Stimulated activated CD8-positive, alpha-beta memory T cell treated with anti-CD3 and anti-CD28 coated beads, Interleukin-4, amount 100 ng/mL, for 48 hours (primary cell): ENCODE measurements at places on chromosomes 16 and 17.
A peak's percentile ranks its signal among the peaks of the same experiment; 100 is the strongest.

DNA sequence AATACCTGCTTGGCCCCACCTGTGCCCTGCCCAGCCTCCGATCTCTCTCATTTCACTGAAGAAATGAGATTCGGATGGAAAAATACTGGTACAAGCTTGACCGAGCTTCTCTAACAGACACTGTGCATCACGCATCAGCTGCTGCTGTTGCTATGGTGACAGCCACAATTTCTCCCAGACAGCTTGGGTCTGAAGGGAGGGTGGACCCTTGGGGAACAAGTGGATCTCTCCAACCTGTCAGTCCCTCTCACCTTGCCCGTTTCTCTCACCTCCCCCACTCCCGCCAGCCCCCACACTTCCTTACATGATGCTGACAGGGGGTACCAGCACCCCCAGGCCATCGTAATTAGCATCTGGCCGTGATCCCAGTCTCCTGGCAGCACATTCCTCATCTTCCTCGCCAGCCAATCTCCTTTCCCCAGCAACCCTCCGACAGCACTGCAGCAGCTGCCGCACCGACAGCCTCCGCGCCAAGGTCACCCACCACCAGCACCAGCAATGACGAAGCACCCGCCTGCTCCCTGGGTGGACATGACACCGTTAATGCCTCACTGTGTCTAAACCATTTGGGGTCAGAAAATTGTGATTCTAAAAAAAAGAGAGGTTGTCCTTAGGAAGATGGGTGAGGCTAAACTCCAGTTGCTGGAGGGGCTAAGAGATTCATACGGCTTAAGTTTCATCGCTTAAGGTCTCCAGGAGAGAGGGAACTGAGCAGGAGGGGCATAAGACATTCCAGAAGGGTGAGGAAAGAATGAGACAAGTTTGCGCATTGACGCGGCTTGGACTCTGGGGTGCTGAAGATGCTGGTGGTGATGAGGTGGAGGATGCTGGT is 58.6 kb upstream of the TNRC6A start:
- peak; percentile 38 for DNase-seq

GRCh38 chr16:27363797-27364196 is 38.2 kb upstream of the IL21R start:
- DNase-seq: no peak

GRCh38 chr16:6207124-6207523 is 1109.5 kb upstream of the EEF2KMT start:
- no peak for DNase-seq

DNA sequence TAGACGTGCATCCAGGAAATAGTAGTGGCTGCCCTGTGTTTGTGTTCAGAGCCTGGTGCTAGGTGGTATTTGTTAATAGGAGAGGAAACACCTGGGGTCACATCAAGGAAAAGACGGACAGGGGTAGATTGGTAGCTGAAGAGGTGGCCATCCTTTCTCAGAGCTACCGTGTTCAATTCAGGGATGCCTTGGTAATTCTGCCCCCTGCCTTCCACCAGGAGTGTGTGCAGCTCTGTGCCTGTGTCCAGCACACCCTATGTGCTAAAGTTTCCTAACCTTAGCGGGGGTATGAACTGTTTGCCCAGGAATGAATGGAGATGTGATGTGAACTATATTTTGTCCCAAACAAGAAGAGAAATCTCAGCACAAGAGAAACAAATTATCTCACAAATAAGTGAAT is 174.1 kb upstream of the MPHOSPH6 start:
- DNase-seq: no peak

GRCh38 chr17:32584792-32585191 is 98.0 kb downstream of the CDK5R1 start:
- DNase-seq: no peak

GRCh38 chr17:74393346-74393942 is 26.1 kb downstream of the GPR142 start:
- no peak for DNase-seq

GRCh38 chr16:15457958-15458357 is 23.6 kb downstream of the BMERB1 start:
- no peak for DNase-seq

DNA sequence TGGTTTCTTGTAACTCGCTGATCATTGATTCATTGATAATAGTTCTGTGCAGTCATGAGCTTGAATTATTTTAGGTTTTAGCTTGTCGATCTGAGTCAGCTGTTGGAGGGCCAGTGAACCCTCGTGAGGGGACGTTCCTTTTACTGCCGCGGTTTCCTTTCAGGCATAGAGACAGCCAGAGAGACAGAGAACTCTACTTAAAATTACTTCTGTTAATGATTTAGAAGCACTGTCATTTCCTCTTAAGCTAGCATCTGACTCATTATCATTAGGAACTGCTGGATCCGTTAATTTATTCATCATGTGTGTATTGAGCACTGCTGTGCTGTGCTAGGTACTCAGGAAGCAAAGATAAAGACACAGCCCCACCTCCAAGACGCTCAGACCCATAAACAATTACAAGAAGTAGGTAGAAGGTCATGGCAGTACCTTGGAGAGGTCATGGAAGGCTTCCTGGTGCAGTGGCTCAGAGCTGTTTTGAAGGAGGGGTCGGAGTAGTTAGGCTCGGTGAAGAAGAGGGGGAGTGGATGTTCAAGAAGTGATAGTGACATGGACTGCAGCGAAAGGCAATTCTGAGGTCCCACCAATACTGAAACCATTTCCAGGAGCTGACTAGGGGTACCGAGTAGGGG is 3.3 kb downstream of the PGS1 start:
- DNase-seq: peak; percentile 62

GRCh38 chr17:61605692-61606091 is 14.7 kb upstream of the NACA2 start:
- DNase-seq: no peak

- DNase-seq: no peak
Measured at GRCh38 chr16:31695667-31696066, 168.0 kb downstream of the AHSP start.

- no peak for DNase-seq
Measured at GRCh38 chr16:30722916-30723315, 23.9 kb downstream of the SRCAP start.

DNA sequence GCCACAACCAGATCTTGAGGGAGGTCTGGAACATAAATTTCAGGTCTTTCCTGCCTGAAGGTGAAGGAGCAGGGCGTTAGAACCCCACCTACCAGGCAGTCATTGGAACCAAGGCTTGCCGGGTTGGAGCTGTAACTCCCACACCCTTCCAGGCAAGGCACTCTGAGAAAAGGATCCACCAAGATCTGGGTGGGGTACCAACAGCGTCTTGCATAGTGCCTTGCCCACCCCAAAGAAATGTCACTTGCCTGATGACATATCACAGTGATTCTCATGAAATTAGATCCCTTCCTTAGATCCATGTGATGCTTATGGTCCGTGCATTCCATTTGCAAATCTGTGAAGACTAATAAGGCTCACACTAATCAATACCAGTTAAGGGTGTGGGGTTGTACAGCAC is 201.3 kb downstream of the KATNIP start:
- no peak for DNase-seq

- DNase-seq: no peak
Measured at GRCh38 chr16:3561626-3562025, 15.6 kb downstream of the NLRC3 start.

DNA sequence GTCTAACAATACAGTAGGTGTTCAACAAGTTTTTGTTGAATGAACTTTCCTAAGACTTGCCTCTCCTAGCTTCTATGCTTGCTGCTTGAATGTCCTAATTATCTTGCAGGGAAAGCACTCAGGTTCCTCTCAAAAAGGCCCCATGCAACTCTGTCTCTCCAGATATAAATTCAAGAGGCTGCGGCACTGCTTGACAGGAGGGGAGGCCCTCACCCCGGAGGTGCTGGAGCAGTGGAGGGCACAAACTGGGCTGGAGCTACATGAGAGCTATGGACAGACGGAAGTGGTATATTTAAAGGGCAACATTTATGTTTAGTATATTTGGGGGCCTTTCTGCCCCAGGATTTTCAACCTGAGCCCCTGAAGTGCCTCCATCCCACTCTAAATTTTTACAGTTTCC is 14.4 kb downstream of the THUMPD1 start:
- DNase-seq: no peak

DNA sequence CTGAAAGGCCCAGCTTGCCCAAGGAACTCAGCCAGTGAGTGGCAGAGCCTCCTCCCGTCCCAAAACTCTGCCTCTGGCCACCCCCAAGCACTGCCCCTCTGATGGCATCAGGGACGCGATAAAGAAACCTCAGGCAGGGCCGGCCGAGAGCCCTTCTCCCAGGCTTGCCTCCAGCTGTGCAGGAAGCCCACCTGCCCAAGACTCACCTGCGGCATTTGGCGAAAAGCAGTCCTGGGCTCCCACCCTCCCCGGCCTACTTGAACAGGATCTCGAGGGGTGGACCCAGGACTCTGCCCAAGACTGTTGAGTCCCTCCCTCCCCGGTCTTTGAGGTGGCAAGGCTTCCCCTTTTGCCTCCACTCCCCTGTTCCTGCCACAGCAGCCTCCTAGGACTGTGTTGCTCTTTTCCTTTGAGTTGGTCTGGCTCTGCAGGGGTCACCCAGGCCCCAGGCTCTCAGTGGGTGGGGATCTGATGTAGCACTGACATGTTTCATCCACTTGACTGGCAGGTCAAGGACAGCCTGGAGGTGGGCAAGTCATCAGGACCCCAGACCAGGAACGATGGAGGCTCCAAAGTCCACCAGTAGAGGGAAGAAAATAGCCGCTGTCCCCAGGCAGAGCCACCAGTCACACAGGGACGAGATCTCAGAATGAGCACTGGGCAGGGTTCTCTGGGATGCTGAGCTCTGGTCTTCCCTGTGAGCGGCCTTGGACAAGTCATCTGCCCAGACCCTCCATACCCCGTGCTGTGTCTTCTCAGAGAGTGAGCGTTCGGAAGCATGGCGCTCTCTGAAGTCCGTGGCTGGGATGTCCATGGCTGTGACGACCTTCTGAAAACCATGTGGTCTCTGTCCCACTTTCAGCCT is 111.0 kb upstream of the TNRC6C start:
- no peak for DNase-seq

GRCh38 chr16:89502081-89502843 is 5.9 kb upstream of the SPG7 start:
- no peak for DNase-seq

- DNase-seq: no peak
Measured at GRCh38 chr16:83143788-83144187, 517.0 kb downstream of the CDH13 start.

DNA sequence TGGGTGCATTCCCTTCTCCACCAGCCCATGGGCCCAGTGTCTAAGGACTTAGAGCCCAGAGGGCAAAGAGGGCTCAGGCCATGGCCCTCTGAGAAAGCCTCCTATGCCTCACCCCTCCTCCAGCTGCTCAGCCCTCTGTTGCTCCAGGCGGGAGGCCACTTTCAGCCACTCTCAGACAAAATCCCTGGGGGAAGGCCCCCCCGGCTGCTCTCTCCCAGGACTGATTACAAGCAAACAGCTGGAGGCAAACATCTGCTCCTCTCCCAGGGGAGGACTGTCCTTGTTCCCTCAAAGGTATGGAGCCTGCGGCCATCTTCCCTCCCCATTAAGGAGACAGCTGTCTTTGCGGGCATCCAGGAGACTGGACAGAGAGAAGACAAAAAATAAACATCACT is 54.9 kb upstream of the DLX4 start:
- no peak for DNase-seq

DNA sequence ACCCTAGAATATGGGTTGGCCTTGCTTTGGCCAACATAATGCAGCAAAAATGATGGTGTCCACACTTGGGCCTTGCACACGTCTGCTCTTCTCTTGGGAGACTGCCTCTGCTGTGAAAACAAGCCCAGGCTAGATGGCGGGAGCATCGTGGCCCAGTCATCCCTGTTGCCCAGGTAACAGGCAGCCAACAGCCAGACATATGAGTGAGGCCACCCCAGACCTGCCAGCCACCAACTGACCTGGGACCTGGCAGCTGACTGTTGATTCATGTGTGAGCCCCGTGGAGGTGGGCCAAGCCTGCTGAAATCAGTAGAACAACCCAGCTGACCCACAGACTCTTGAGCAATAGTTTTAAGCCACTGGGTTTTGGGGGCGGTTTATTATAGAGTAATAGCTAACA is 39.4 kb upstream of the CDH3 start:
- DNase-seq: no peak

DNA sequence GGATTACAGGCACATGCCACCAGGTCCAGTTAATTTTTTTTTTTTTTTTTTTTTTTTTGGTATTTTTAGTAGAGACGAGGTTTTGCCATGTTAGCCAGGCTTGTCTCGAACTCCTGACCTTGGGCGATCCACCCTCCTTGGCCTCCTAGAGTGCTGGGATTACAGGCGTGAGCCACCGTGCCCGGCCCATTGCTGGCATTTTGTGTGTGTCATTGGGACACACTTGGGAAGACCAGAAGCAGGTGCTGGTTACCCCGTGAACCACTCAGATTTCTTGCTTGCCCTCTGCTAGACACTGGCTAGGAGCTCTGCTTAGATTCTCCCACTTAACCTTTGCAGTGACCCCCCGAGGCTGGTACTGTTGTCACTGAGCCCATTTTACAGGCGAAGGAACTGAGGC is 229.3 kb downstream of the IRF8 start:
- no peak for DNase-seq

GRCh38 chr17:76841776-76842405 is 26.3 kb upstream of the MGAT5B start:
- DNase-seq: no peak

- no peak for DNase-seq
Measured at GRCh38 chr17:70829876-70830275, 660.5 kb downstream of the KCNJ2 start.

DNA sequence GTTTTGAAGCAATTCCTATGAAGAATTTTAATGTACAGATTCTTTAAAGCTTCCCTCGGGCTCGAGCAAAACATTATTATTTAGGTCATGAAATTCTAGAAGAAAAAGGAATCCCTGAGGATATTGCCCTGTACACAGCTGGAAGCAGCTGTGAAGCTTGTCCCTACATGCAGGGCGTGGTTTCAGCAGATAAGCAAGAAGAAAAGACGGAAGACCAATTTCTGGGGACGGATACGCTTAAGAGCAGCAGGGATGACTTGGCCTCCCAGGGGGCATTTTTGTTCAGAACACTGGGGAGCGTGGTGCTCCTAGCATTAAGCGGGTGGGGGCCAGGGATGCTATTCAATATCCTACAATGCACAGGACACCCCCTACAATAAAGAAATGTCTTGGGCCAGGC is 34.3 kb downstream of the LITAF start:
- no peak for DNase-seq

GRCh38 chr17:45857977-45858708 is 13.5 kb downstream of the SPPL2C start:
- DNase-seq: no peak

- peak; percentile 62 for DNase-seq
Measured at GRCh38 chr16:28974007-28974436, 556 bp upstream of the SPNS1 start.

DNA sequence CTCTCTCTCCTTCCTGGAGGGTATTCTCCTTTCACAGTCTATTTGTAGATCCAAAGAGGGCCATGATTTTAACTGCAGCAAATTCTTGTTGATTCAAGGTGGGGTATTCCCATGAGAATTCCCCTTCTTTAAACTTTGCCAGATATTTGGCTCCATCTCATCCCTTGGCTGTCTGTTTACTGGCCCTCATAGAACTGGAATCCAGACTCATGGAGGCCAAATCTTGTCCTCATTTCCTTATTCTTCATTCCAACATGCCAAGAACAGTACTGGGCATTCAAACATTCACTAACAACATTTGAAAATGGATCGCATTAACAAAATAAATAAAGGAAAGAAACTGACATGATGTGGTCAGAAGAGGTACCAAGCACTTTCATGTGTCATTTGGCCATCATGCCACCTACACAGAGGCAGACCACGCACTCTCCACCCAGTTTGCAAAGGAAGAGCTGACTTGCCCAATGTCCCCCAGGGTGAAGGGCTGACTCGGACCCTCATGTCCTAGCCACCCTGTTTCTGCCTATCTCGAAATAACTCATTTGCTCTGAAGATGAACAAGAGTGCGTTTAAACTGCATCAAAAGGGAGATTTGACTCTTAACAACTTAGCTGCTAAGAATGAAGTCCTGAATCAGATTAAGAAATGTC is 23.1 kb upstream of the SLC35B1 start:
- no peak for DNase-seq
